ENCODE measurements at places on chromosomes 12 and 14. TPM values are rescaled to one million over a fixed set of nuclear protein-coding genes. Genes with fewer than 3 reads are reported as not detected.

HIGD1C gene
- not detected for total RNA-seq

NPAS3 gene
- total RNA-seq, result 3.3 TPM

KCNH3 gene
- total RNA-seq, result 0.66 TPM

DNA sequence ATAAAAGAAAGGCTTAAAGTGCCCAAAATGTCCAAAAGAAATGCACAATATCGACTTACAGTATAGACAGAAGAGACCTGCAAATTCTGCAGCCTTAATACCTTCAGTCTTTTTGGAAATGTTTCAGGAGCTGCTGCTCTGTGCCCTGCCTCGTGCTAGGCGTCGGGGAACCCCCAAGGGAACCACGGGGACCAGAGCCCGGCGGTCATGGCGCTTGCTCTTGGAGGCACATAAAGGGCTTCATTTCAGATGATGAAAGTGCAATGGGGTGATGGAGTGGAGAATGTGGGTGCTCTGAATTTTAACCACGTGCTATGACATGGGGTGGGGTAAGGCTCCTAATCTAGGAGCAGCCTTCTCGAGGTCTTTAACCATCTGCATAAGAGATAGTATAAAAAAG, 14.8 kb upstream of the AACS start:
- H3K27me3 ChIP-seq, result no peaks in the 10 kb centered on the region
- no peak overlapping the region for H3K27ac ChIP-seq
- peaks cover 13% of the 10 kb centered on the region for H3K4me1 ChIP-seq
- no peak overlapping the region for H3K4me3 ChIP-seq
- no peaks in the 10 kb centered on the region for H3K36me3 ChIP-seq

DNA sequence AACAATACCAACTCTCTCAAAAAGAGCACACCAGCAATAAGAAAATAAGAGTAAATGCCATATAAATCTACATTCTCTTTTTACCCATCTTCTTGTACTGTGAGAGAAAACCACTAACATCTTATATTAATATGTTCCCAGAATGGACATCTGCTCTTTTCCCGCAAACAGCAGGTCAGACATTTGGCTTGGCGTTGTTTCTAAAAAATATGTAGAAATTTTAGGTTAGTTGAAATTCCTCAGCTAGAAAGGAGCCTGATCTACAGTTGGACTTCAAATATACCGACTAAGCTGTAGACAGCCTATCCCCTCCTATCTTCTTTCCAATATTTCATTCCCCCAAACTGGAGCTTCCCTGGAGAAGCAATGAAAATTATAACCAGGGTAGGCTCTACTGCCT, 88.7 kb downstream of the PPP2R5E start:
- peaks cover 48% of the 10 kb centered on the region for H3K4me1 ChIP-seq
- no peak overlapping the region for H3K27ac ChIP-seq
- no peak overlapping the region for H3K4me3 ChIP-seq
- H3K36me3 ChIP-seq, result no peaks in the 10 kb centered on the region

DNA sequence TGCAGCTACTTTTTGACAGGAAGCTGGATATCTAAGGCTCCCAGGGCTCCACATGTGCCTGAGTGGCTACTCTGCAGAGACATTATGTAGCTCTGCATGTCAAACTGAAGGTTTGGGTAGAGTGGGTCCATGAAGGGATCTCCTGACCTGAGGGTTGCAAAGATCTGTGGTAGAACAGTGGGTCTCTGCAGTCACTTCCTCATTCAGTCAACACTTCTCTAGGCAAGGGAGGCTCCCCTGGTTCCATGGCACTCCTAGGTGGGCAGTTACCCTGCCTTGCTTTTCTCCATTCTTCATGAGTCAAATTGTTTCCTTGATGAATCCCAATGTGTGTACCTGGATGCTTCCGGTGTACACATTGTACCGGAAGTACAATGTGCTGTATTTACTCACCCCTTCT, 57.4 kb downstream of the CMAS start:
- H3K4me3 ChIP-seq, result no peak overlapping the region
- H3K36me3 ChIP-seq, result no peaks in the 10 kb centered on the region
- H3K27ac ChIP-seq, result no peak overlapping the region
- H3K4me1 ChIP-seq, result no peaks in the 10 kb centered on the region

GRCh38 chr12:78191611-78192010, 360.9 kb downstream of the NAV3 start:
- no peaks in the 10 kb centered on the region for H3K4me1 ChIP-seq
- no peak for DNase-seq
- H3K36me3 ChIP-seq, result no peaks in the 10 kb centered on the region
- no peak overlapping the region for H3K27ac ChIP-seq

GRCh38 chr12:30546121-30546520, 149.5 kb downstream of the IPO8 start:
- DNase-seq, result no peak
- no peaks in the 10 kb centered on the region for H3K4me1 ChIP-seq
- H3K4me3 ChIP-seq, result no peak overlapping the region
- H3K27me3 ChIP-seq, result no peaks in the 10 kb centered on the region
- H3K36me3 ChIP-seq, result no peaks in the 10 kb centered on the region
- no peak overlapping the region for H3K27ac ChIP-seq

Data from esophagus muscularis mucosa (tissue), 4 donors.